ENCODE measurements at places on chromosomes 5 and 9. TPM values are rescaled to one million over a fixed set of nuclear protein-coding genes. Genes with fewer than 3 reads are reported as not detected.
A peak's percentile ranks its signal among the peaks of the same experiment; 100 is the strongest.

DNA sequence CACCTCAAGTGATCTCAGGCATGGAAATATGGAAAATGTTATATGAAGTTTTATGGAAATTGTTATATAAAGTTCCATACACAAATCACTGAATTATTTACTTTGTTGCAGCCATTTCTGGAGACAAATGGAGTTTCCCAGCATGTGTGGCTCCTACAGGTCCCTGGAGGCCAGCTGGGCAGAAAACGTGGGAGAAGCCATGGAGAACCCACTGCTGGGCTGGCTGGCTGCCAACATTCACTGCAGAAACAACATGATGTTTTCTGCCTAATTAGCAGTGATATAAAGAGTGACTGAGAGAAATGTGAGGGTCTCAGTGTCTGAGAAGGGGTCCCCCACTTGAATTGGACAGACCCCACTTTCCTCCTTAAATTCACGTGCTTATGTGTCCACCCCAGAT is 208.8 kb upstream of the IRX2 start:
- DNase-seq: no peak

Gene FRMPD1
- not detected for total RNA-seq

Gene TMEM215
- not detected for total RNA-seq

- DNase-seq: peak; percentile 97
These were observed 10.4 kb upstream of the EEIG1 start for GRCh38 chr9:127991017-127991756.

Gene DPP7
- 290 TPM for total RNA-seq

Gene ZNF658
- 0.08 TPM for total RNA-seq

GRCh38 chr5:117881426-117882230 is 1106.7 kb downstream of the DTWD2 start:
- DNase-seq: no peak

DNA sequence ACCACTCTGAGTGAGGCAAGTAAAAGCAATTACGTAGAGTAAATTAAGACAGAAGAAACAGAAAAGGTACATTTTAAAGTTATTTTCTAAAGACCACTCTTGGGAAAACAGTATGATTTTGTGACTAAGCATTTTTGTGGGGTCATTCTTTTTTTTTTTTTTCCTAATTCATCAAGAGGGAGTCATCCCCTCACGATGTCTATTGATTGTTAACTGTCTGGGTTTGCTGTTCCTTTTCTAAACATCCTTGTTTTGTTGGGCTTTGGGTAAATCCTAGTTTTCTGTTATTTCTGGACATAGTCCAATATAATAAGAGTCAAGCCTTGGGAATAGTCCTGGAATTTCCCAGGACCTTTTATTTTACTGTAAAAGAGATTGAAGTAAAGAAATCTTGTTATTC is 63.8 kb downstream of the ANKRD55 start:
- no peak for DNase-seq

DNA sequence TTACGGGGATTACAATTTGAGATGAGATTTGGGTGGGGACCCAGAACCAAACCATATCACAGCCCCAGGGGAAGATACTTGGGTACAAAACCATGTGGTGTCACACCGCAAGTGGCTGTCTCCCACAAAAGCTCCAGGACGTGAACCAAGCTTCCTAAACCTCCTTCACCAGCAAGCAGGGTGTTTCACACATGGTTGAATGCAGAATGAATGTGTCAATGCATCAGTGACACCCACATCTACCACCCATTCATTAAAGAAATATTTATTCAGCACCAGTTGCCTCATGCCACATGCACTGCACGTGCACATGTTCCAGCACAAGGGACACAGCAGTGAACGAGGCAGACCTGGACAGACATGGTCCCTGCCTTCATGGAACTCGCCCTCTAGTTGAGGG is 70.9 kb upstream of the SPOCK1 start:
- DNase-seq: no peak

Gene RBM22
- total RNA-seq: 25.0 TPM

GRCh38 chr9:98235126-98235525 is 20.3 kb downstream of the TBC1D2 start:
- no peak for DNase-seq

Gene HMCN2
- under 0.01 TPM for total RNA-seq

Gene TICAM2
- total RNA-seq: not detected

DNA sequence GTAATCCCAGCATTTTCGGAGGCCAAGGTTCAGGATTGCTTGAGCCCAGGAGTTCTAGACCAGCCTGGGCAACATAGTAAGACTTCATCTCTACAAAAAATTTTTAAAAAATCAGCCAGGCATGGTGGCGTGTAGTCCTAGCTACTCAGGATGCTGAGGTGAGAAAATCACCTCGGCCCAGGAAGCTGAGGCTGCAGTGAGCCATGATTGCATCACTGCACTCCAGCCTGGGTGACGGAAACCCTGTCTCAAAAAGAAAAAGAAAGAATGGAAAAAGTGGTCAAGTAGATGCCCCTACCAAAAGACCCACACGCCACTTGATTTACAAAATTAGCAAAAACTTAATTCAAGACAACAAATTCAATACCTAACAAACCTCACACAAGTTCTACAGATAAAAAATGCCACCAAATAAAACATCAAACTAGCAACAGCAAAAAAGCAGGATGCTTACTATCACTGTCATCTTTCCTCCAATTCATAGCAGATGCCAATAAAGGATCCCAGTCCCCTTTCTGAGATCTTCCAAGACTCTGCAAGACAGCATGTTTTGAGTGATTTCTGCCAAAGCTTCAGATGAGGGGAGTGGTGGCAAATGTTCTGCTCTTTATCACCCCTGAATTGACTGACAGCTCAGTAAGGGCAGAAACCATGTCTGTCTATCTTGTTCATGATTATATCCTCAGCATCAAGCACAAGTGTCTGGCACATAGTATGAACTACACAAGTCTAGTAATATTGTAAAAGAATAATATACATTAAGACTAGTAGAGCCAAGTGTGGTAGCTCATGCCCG is 34.2 kb upstream of the TESK1 start:
- DNase-seq: no peak

DNA sequence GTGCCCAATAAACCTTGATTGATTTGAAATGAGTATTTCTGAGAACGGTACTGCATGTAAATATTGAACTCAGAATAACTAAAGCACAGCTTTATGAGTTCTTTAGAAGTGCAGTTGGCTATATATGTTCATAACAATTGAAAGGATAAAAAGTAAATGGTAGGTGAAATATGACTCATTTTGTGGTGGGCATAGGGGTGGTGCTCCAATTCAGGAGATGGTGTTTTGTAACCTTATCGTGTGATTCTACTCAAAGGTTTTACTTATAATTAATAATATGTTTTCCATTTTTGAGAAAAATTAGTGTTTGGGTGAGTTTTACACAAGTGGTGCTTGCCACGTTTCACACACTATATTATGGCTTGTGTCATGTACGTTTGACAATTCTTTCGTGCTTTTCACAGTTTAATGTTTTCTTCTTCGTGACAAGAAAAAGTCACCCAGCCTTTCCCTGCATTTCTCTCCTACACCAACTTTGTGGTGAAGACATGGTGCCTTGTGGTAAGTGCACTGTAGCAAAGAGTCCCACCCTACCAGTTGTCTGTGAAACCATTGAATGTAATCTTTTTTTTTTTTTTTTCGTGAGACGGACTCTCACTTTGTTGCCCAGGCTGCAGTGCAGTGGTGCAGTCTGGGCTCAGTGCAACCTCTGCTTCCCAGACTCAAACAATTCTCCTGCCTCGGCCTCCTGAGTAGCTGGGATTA is 492.5 kb upstream of the SGCD start:
- DNase-seq: no peak

DNA sequence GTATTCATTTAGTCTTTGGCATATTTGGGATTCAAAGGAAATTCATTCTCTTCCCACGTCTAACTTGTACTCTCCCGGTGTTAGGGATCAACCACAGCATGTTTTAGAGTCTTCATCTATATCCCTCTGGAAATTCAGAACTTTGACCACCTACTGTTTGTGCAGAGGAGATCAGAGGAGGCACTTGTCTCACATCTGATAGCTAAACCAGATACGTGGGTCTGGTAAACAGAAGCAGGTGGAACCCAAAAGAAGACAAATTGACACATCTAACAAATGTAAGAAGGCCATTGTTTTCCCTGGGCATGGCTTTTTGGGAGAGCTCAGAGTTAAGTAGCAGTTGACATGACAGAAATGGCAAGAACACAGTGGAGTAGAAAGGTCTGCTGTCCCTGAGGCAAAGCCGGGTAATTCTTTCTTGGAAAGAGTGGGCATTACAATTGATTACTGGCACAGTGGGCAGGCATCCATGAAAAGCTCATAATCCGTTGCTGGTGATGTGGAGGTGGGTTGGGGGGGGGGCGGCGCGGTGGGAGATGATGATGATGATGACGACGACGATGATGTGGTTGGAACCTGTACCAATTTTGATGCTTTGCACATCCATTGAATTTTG is 27.5 kb downstream of the PIP5K1B start:
- DNase-seq: no peak

GRCh38 chr9:109903515-109904138 is 123.6 kb downstream of the PALM2AKAP2 start:
- DNase-seq: peak; percentile 72

Gene ZBTB34
- 1.6 TPM for total RNA-seq
